Left hindlimb (tissue), 1 donor: ENCODE measurements at places on chromosomes 16 and 17.

GRCh38 chr17:76365256-76365903 is 11.7 kb upstream of the PRPSAP1 start:
- DNase-seq: no peak

- DNase-seq: no peak
Measured at GRCh38 chr17:74552037-74552436, 6.1 kb upstream of the CD300C start.

DNA sequence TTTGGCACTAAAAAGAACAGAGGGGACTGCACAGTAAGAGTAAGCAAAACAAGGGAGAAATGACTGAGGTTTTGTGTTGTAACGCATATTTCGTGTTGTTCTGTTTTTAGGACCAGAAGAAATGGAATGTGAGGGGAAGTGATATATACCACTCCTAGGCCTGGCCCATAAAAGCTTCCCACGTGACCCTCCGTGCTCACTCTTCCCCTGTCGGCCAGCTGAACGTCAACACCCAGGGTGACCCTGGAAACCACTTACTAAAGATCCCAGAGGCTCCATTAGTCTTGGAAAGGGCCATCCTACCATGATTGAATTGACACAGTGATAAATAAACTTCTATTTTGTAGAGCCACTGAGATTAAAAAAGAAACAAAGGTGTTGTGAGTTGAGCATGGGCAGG is 79.8 kb downstream of the HELZ start:
- no peak for DNase-seq

DNA sequence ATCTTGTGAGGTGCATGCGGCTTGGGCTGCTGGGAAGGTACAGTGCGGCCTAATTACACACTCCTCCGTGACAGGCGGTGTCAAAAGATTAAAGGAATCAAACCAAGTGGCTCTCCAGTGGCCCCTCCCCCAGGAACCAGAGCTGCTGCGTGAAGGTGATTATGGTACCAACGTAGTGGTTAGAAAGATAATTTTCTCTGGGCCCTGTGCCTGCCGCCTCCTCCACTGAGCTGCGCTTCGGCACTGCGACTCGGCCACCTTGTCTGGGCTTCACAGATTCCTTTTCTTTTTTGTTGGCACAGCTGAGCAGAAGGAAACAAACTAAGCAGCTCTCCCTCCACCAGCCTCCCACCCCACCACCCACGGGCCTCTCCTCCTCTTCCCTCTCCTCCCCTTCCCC is 113.2 kb upstream of the SDK2 start:
- no peak for DNase-seq

GRCh38 chr17:47225436-47225858 is 16.3 kb downstream of the MYL4 start:
- no peak for DNase-seq

DNA sequence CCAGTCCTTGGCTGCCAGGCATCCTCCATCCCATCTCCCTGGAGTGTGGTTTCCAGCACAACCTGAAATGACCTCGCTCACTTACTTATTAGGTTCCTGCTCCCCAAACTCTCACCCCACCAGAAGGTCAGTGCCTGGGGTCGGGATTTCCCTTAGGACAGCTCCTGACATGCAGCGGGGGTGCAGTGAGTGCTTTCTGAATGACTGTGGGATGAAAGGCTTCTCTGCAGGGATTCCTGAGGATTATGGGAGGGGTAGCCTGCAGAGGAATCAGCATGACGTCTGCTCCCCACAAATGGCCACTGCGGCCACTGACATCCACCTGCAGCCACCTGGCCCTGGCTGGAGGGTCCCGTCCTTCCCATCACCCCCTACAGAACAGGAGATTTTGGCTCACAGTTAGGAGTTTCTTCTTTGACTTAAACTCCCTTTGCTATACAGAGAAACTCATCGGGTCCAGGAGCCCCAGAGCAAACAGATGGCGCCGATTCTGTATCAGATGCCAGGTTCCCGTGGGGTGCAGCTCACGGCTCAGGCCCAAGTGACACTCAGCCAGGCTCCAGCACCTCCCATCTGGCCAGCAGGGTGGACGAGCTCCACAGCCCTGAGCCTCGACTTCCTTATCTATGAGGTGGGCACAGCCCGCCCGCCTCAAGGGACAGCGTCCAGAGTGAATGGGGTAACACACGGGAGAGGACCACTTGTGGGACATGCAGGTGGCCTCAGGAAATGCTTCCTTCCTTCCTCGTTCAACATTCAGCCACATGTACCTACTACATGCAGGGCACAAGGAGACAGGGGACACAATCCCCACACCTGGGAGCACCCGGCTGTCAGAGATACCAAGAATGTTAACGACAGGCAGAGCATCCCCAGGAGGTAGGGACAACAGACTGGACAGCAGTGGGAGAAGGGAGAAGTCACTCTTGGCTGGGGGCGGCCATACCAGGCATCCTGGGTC is 69.8 kb downstream of the RMI2 start:
- no peak for DNase-seq

DNA sequence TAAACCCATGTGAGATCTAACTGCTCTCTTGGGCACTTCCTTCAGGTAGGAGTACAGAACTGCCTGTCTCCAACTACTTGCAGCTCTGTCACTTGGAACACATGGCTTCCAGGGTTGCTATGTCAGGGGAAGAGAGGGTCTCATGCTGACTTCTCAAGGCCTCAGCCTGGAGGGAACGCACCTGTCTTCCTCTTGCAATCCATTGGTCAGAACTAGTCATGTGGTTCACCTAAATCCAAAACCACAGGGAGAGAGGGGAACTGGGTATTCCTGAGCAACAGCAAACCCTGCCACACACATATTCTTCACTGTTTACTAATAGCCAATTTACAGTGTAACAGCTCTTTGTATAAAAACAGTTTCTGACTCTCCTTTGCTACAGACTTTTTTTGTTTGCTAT is 206.1 kb downstream of the KCNJ2 start:
- no peak for DNase-seq

- DNase-seq: no peak
Measured at GRCh38 chr16:25141648-25142047, 30.1 kb downstream of the LCMT1 start.

GRCh38 chr17:57477522-57478362 is 221.4 kb downstream of the MSI2 start:
- no peak for DNase-seq

DNA sequence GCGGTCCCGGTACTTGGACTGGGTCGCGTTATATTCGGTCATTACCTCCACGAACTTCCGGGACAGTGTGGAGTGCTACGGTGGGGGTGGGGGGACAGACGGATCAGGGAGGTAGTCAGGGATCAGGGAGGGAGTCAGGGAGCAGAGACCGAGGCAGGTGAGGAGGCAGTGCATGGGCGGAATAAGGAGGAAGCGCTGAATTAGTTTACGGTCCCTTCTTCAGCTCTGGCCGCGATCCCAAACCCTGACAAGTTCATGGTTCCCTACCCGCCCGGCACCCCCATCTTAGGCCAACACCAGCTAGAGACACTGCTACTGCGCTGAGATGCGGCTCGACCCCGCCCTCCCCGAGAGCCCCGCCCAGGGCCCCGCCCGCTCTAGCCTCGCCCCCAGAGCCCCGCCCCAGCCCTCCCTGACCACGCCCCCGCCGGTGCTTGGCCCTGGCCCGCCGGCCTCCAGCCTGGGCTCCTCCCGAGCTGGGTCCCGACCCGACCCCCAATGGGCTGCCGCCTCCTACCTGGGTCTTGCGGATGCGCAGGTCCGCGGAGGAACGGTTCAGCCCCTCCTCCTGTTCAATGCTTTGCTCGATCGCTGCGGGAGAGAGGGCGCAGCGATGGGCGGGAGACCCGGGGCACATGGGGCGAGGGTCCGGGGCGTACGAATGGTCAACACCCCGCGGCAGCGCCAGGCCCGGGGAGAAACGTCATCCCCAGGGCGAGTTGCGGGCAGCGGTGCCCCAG is 12.1 kb downstream of the HSD3B7 start:
- DNase-seq: peak; percentile 70

- DNase-seq: no peak
Measured at GRCh38 chr16:2485811-2486507, 11.0 kb downstream of the TBC1D24 start.

- no peak for DNase-seq
Measured at GRCh38 chr17:18084256-18084655, 3.5 kb upstream of the DRG2 start.

DNA sequence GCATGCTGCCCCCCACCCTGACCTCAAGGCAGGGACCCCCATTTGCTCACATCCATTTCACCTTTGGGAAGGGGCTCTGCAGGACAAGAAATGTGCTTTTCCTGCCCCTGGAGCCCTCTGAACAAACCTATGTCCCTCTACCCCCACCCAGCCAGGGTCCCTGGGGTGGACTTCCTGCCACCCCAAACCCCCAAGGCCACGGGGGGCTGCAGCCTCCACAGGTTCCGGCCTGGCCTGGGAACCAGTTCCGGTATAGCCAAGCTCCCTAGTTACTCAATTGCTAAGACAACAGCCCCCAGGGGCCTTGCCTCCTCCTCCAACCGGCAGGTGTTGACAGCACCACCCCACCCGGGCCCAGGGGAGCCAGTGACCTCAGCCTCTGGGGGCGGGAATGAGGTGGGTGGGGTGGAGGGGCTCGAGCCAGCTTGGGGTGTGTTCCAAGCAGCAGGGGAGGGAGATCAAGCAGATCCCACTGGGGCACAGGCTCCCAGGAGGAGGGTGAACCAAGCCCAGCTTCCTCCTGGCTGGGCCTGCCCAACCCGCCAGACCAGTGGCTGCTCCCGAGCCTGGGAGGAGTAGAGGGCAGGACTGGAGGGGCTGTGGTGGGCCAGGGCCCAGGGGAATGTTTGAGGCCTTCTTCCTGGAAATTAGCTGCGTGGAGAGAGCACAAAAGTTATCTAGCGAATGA is 6.6 kb downstream of the PNMT start:
- DNase-seq: peak; percentile 35

GRCh38 chr16:75760018-75760519 is 33.8 kb upstream of the CPHXL start:
- no peak for DNase-seq

DNA sequence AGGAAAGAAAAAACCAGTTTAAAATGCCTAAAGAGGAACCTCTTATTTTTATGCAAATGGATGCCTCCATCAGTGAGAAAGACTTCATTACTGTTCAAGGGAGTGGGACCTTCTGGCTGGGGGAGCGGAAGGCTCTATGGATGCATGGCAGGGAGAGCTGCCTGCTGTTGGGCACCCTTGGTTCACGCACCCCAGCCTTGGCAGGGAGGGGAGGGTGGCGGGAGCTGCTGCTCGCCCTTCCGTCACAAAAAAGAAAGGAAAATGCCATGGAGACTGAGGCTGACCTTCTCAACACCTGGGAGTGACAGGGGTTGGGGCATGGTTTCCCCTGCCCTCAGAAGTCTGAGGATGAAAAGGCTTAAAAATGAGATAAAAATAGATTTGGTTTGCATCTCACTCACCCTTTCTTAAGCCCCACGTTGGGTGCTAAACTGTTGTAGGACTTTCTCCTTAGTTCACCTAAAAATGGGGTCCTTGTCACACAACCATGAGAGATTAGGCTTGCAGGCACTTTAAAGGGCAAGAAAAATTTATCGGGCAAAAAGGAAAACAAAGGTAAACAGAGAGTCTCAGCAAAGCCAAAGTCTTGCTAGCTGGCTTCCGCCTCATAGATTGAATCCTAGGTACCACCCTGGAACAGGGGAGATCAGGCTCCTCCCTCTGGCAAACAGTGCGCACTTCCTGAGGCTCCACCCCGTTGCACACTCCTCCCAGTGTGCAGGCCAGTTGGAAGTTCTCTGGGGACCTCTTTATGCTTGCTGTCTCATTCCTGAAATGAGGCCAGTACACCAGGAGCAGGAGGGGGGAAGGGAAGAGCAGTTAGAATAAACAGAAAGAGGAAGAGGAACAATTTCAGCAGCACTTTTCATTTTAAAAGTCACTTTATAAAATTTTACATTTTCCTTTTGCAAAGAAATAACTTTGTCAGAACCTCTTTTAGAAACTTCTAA is 31.6 kb downstream of the PHKB start:
- peak; percentile 41 for DNase-seq

DNA sequence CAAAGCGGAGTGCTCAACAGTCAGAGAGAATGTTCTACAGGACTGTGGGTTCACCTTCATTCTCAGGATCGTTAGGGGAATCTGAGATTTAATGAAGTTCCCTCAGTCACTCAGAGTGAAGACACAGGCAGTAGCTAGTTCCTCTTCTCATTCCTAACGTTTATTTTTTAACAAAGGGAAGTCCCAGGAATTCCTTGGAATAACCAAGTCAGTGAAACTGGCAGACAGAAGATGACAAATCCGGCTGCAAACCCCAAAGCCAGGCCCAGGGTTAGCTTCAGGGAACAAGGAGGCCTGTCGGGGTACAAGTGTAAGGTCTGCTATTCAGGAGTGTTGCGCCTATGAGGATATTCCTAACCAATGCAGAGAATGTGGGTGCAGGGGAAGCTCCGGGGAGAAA is 42.0 kb downstream of the COTL1 start:
- DNase-seq: no peak

GRCh38 chr17:1331708-1332107 is 52.2 kb downstream of the TRARG1 start:
- DNase-seq: no peak
